ENCODE measurements at places on chromosomes 5 and 9.

GRCh38 chr5:57779383-57780223 lies 297.0 kb upstream of the ACTBL2 start:
- H3K27ac ChIP-seq, result peak overlapping the region; percentile 47
- no peaks in the 10 kb centered on the region for H3K27me3 ChIP-seq
- H3K4me1 ChIP-seq, result peaks cover 2% of the 10 kb centered on the region

DNA sequence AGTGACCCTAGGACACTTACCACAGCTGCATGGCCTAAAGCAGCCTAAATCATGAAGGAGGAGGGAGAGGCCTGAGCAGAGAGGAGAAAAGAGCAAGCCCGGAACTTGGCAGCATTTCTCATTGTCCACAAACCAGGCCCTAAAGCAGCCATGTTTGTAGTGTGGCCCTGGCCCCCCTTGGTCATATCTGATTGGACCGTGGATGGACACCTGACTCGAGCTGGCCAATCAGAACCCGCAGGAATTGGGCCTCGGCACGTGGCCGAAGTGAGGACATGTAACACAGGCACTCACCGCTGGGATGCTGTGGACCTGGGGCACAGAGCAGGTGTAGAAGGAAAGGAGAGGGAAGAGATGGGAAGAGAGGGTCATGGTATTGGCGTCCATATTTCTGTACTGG lies 56.9 kb downstream of the ASS1 start:
- no peak overlapping the region for H3K4me3 ChIP-seq
- H3K4me1 ChIP-seq, result no peaks in the 10 kb centered on the region
- H3K36me3 ChIP-seq, result no peaks in the 10 kb centered on the region
- DNase-seq, result no peak
- H3K27ac ChIP-seq, result no peak overlapping the region

- H3K4me1 ChIP-seq, result no peaks in the 10 kb centered on the region
- H3K4me3 ChIP-seq, result no peak overlapping the region
- no peak for DNase-seq
Observed at GRCh38 chr5:72228960-72229359, 91.1 kb downstream of the MRPS27 start.

DNA sequence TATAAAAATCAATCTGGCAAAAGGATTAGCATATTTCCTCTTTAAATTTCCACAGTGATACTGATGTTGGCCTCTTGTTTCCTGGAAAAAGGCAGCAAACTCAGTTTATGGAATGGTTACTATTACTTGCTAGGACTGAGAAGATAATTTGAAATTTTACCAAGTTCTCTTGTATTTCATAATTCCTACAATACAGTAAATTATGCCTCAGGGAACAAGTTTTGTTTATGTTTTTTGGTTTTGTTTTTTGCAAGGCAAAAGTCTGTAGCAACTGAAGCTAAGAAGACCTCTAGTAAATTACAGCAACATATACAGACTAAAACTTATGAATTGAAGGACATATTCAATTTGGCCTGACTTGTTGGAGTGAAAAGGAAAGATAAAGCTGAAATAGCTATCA lies 30.2 kb upstream of the SLCO6A1 start:
- H3K27me3 ChIP-seq, result no peaks in the 10 kb centered on the region
- H3K4me1 ChIP-seq, result no peaks in the 10 kb centered on the region
- no peak for DNase-seq
- no peak overlapping the region for H3K4me3 ChIP-seq
- H3K36me3 ChIP-seq, result no peaks in the 10 kb centered on the region

GRCh38 chr9:132768932-132769905 lies 99.0 kb downstream of the GTF3C4 start:
- peak overlapping the region; percentile 74 for H3K4me3 ChIP-seq
- peak; percentile 18 for DNase-seq
- H3K27ac ChIP-seq, result peak overlapping the region; percentile 79
- no peaks in the 10 kb centered on the region for H3K36me3 ChIP-seq
- no peaks in the 10 kb centered on the region for H3K27me3 ChIP-seq
- H3K4me1 ChIP-seq, result peaks cover 21% of the 10 kb centered on the region

DNA sequence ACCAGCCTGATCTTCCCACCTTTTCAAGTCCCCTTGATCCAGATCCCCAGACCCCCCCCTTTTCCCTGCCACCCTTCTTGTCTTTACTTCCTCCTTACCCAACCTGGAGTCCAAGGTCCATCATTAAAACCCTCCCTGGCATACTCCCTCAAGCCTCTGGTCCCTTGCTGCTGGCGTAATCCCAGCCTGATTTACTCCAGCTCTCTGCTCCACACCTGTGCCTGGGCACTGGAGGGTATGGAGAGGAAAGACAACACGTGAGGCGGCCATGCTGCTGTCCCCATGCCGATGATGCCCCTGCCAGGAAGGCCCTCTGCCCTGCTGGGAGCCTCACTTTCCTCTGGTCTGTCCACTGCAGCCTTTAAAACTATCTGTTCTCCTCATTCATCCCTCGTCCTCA lies 5.1 kb downstream of the B4GALT7 start:
- peaks cover 46% of the 10 kb centered on the region for H3K36me3 ChIP-seq
- H3K4me1 ChIP-seq, result peaks cover 60% of the 10 kb centered on the region
- no peak overlapping the region for H3K4me3 ChIP-seq

- H3K4me1 ChIP-seq, result no peaks in the 10 kb centered on the region
- peaks cover 9% of the 10 kb centered on the region for H3K36me3 ChIP-seq
- H3K4me3 ChIP-seq, result no peak overlapping the region
- H3K27ac ChIP-seq, result no peak overlapping the region
- DNase-seq, result no peak
Observed at GRCh38 chr9:135864447-135865049, 42.8 kb downstream of the CAMSAP1 start.

Data from esophagus squamous epithelium (tissue), 5 donors.